ENCODE measurements at places on chromosomes 1 and 21. TPM values are rescaled to one million over a fixed set of nuclear protein-coding genes. Genes with fewer than 3 reads are reported as not detected.

The ZRANB2 gene
- 74.8 TPM for total RNA-seq

The JAM2 gene
- 6.5 TPM for total RNA-seq

The TCP10L gene
- 0.14 TPM for total RNA-seq

The C4BPA gene
- 1.5 TPM for total RNA-seq

The OPRD1 gene
- total RNA-seq, result 1.1 TPM

The CDCA8 gene
- total RNA-seq, result 10.1 TPM

The AKNAD1 gene
- total RNA-seq, result not detected

The VAV3 gene
- 41.3 TPM for total RNA-seq

The ZNF683 gene
- 1.0 TPM for total RNA-seq

The CNKSR1 gene
- 65.7 TPM for total RNA-seq

The NMNAT2 gene
- 0.87 TPM for total RNA-seq

The CELA2A gene
- total RNA-seq, result not detected

The HFM1 gene
- total RNA-seq, result 0.12 TPM

The SNAPIN gene
- 22.6 TPM for total RNA-seq

The FLG2 gene
- total RNA-seq, result not detected

The ERG gene
- 8.4 TPM for total RNA-seq

The ALX3 gene
- not detected for total RNA-seq

The ITLN2 gene
- total RNA-seq, result not detected

The PODN gene
- total RNA-seq, result 69.2 TPM

The ADAMTS1 gene
- total RNA-seq, result 59.3 TPM
